ENCODE measurements at places on chromosomes 1 and 21. TPM values are rescaled to one million over a fixed set of nuclear protein-coding genes. Genes with fewer than 3 reads are reported as not detected.

DNA sequence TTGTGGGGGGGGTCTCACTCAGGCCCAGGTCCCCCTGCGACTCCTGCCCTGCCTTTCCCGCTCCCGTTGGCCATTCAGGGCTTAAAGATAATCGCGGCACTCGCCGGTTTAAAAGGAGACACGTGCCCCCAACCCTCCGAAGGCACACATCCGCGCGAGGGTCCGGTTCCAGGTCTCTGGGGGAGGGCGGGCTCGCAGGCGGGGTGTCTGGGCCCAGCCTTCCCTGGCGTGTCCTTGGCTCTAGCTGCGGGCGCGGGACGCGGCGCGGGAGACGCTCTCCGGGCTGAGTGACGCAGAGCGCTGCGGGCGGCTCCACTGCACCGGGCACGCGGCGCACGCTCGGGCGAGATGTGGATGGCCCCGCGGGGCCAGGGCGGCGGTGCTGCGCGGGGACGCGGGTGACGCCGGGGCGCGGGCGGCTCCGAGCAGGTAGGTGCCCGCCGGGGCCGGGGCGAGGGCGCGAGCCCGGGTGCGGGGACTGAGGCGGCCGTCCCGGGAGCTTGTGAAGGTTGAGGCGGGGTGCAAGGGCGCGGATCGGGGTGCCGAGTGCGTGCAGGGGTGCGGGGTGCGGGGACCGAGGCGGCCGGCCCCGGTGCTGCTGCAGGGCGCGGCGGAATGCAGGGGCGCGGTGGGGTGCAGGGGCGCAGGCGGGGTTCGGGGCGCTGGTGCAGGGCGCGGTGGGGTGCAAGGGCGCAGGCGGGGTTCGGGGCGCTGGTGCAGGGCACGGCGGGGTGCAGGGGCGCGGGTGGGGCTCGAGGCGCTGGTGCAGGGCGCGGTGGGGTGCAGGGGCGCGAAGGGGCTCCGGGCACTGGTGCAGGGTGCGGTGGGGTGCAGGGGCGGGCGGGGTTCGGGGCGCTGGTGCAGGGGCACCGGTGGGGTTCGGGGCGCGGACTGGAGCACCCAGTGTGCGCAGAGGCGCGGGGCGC, 3.3 kb upstream of the TRPM2 start:
- DNase-seq, result no peak

- no peak for DNase-seq
These were observed 51.0 kb downstream of the CASQ2 start for GRCh38 chr1:115717541-115717940.

GRCh38 chr1:62621907-62622306, 24.6 kb downstream of the ANGPTL3 start:
- DNase-seq, result peak; percentile 31

GRCh38 chr21:38277501-38278131, 20.8 kb downstream of the KCNJ15 start:
- no peak for DNase-seq

DNA sequence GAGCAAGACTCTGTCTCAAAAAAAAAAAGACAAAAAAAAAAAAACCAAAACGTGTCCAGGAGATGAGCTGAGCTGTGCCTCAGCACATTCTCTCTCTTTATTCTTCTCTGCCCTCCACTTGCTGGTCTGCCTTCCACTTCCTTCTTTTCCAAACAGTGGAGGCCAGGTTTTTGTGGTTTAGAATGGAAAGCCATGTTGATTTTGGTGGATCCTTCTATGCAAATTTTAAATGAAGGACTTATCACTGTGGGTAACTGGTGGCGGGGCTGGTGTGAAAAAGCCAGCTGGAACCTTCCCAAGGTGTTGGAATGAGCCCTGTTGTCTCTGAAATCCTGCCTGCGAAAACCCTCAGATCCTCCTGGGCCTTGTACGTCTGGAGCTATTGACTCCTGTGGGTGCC, 61.9 kb downstream of the PTPRU start:
- DNase-seq, result no peak

DNA sequence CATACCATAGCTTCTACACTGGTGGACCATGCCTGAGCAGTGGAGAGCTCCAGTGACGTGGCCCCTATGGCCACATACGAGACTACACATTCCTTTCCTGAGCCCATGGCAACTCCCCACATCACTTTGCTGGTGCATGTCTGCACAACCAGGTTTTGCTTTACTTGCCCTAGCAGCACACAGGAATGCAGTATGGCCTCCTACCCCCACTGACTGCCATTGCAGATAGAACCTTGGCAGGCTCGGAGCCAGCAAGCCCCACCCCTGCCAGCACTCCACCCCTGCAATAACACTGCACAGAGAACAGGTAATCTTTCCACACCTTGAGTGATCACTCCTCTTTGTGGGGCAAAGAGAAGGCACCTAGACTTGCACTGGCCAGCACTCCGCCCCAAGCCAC, 531.9 kb upstream of the CAMK1G start:
- DNase-seq, result no peak

GRCh38 chr1:100100202-100100601, 32.5 kb downstream of the SASS6 start:
- no peak for DNase-seq

- peak; percentile 66 for DNase-seq
These were observed 25.5 kb downstream of the CAPN9 start for GRCh38 chr1:230772457-230773395.

Gene CLEC20A
- total RNA-seq, result not detected

Gene UCHL5
- 42.3 TPM for total RNA-seq

Gene TNFSF18
- total RNA-seq, result not detected

Gene RNF11
- 106 TPM for total RNA-seq

Gene CD1D
- total RNA-seq, result 1.2 TPM

All from Right ventricle myocardium superior (tissue), 1 donor.